ENCODE measurements at places on chromosomes 5 and 9. TPM values are rescaled to one million over a fixed set of nuclear protein-coding genes. Genes with fewer than 3 reads are reported as not detected.
A peak's percentile ranks its signal among the peaks of the same experiment; 100 is the strongest.

GRCh38 chr9:21030389-21031035 lies 928 bp downstream of the HACD4 start:
- H3K27ac ChIP-seq: peak overlapping the region; percentile 36
- peak overlapping the region; percentile 68 for H3K4me3 ChIP-seq
- peaks cover 5% of the 10 kb centered on the region for H3K4me1 ChIP-seq
- H3K27me3 ChIP-seq: no peaks in the 10 kb centered on the region

DNA sequence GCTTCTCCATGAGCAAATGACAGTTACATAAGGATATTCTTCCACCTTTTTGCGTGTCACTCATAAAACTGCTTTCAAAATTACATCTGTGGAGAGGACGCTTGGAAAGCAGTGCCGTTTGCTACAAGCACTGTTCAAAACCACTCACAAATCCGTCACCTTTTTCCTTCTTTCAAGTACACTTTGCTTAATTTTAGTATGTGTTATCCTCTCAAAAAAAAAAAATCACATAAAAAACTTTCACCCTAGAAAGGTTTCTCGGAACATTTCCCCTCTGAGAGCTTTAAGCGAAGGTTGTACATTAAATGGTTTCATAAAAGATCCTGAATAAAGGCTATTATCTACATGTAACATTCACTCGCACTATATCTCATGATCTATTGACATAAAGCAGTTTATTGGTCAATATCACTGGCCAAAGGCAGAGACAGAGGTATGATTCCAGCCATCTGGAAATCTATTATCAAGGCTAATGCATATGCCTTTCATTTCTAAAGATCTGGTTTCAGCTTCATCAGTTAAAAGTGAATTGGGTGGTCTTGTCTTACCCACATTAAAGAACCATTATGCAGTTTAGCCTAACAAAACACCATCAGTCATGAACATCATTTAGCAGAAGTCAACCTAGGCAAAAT lies 163.6 kb downstream of the ENC1 start:
- no peak overlapping the region for H3K27ac ChIP-seq
- H3K4me3 ChIP-seq: no peak overlapping the region
- no peaks in the 10 kb centered on the region for H3K27me3 ChIP-seq
- DNase-seq: no peak
- H3K4me1 ChIP-seq: no peaks in the 10 kb centered on the region
- no peaks in the 10 kb centered on the region for H3K36me3 ChIP-seq

- no peaks in the 10 kb centered on the region for H3K36me3 ChIP-seq
- no peak overlapping the region for H3K4me3 ChIP-seq
- no peak overlapping the region for H3K27ac ChIP-seq
- no peak for DNase-seq
- no peaks in the 10 kb centered on the region for H3K27me3 ChIP-seq
These were observed 175.8 kb downstream of the ADAMTS6 start for GRCh38 chr5:65305913-65306312.

- no peak overlapping the region for H3K4me3 ChIP-seq
- H3K4me1 ChIP-seq: no peaks in the 10 kb centered on the region
- no peaks in the 10 kb centered on the region for H3K27me3 ChIP-seq
- H3K36me3 ChIP-seq: no peaks in the 10 kb centered on the region
- H3K27ac ChIP-seq: no peak overlapping the region
- no peak for DNase-seq
These were observed 500.4 kb downstream of the KCTD16 start for GRCh38 chr5:144671066-144671465.

- H3K4me1 ChIP-seq: no peaks in the 10 kb centered on the region
- no peak overlapping the region for H3K4me3 ChIP-seq
- H3K36me3 ChIP-seq: peaks cover 80% of the 10 kb centered on the region
- no peak overlapping the region for H3K27ac ChIP-seq
These were observed 27.2 kb downstream of the SETX start for GRCh38 chr9:132327537-132327936.

The LHX3 gene
- total RNA-seq: not detected

The CKMT2 gene
- total RNA-seq: 1,891 TPM

GRCh38 chr5:82419559-82420332 lies 141.6 kb upstream of the RPS23 start:
- H3K4me3 ChIP-seq: no peak overlapping the region
- no peak overlapping the region for H3K27ac ChIP-seq
- H3K4me1 ChIP-seq: no peaks in the 10 kb centered on the region
- no peak for DNase-seq
- no peaks in the 10 kb centered on the region for H3K36me3 ChIP-seq

The KIF2A gene
- 16.3 TPM for total RNA-seq
